ENCODE measurements at places on chromosomes 3 and 15.

GRCh38 chr3:37535526-37536432, 325.9 kb upstream of the CTDSPL start:
- no peak for DNase-seq

DNA sequence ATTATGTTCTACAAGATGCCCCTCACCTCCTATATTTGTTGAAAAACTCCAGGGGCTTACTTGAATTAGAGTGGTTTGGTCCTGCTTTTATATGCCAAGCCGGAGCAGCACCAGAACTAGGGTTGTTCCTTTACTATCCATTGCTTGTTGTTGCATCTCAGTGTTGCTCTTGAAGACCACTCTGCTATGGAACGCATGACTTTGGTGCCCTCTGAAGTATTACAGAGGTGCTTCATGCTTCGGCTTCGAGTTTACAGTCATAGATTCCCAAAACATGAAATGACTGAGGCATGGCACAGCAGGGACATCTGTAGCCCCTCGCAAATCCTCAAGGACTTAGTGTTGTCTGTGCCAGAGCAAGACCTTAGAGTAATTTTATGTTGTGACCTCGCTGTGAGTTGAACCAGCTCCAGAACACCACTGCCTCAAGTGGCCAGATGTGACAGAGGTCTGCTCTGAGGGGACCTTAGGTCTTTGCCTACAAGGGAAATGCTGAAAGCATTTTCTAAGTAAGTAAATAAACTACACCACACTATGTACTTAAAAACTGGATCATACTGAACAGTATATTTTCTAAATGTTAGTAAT, 67.2 kb upstream of the SIAH2 start:
- DNase-seq: no peak

- no peak for DNase-seq
Observed at GRCh38 chr15:100939791-100940190, 20.6 kb downstream of the LRRK1 start.

DNA sequence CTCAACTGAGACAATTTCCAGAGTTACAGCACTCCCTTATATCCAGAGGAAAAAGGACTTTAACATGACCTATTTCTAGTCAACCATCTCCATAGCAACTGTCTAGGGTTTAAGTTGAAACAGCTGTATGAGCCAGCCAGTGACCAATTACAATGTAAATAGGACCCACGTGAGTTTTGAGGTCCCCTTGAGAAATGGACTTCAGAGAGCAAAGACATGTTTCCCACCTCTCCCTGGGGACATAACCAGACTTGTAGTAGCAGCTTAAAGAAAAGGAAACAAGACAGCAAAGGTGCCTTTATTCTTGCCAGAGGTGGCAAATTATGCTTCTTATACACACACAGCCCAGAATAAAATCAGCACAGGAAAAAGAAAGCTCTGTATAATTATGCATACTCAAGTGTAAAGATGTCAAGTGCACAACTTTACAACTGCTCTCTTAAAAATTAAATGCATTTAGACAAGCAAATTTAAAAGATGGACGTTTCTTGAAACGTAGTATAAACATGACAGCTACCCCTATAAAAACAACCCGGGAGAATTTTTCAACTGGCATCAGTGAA, 40.2 kb downstream of the SUMF1 start:
- peak; percentile 60 for DNase-seq

- no peak for DNase-seq
Observed at GRCh38 chr3:152317956-152318355, 49.2 kb downstream of the MBNL1 start.

- DNase-seq: no peak
Observed at GRCh38 chr3:112633191-112633590, 7.8 kb downstream of the CCDC80 start.

DNA sequence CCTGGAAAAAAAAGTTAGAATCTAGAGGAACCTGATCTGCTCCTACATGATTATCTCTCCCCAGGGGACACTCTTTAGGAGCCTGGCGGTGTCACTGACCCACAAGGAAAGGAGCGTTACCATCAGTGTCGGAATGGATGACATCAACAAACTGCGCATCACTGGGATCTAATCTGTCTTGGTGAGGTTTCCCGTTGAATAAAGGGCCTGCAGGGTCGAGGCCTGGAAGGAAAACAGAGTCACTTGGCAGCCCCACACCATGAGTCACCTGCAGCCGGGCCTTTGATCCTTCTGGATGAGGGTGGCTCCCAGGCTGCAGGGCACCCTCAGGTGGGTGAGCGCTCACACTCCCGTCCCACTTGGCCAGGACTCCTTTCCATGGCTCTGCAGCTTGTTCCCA, 25.0 kb downstream of the LIPH start:
- no peak for DNase-seq

DNA sequence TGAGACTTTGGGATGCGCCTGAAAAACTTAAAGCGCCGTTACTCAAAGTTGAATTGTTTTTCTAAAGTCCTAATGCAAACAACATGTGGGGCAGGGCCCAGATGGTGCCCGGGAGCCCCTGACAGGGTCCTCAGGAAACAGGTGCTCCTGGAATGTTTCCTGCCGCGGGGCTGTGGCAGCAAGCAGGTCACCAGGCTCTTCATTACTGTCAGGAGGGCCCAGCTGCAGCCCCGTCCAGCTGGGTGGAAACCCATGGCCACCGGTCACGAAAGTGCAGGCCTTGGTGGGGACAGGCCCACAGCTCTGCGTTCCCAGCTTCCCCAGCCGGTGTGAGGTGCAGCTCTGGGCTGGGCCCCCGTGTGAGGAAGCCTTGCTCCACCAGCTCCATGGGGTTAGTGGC, 63.9 kb upstream of the GATA2 start:
- DNase-seq: no peak

DNA sequence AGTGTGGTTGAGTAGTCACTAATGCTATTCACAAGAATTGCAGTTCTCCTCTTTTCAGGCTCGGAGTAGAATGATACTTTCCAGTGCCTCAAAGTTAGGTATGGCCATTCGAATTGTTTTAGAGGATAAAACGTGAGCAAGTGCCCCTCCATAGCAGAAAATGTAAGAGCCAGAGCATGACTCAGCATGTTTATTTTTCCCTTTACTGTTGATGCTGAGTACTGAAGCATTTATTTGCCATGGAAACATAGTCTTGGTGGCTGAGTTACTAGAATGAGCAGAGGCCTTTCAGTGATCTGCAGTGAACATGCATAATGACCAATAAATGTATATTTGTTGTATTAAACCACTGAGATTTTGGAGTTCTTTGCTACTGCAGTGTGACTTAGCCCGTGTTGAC, 540.6 kb downstream of the NLGN1 start:
- DNase-seq: no peak

- DNase-seq: no peak
Observed at GRCh38 chr3:50494126-50494525, 9.3 kb downstream of the CACNA2D2 start.

DNA sequence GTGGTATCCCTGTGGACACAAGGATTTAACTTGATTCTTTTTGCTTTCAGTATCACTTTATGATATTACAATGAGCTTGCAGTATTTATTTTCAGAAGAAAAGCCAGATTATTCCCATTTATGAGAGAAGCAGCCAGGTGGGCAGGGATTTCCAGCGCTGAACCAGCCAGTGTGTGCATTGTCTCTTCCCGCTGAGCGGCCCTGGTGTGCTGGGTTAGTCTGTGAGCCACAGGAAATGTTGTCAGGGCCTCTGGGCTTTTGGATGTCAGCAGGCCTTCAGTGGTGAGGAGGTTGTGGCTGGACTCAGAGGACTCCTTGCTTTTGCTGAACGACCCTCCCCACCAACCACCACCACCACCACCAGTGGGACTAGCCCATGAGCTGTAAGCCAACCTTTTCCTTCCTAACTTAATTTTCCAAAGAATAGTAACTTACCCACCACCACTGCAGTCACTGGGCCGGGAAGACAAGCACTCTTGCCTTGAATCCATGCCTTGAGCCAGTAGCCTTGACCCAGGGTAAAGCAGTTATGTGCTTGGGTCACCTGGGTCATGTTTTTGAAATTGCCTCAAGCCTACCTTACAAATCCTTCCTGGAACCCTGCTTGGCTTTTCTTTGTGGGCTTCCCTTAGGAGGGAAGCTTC, 33.1 kb downstream of the FLNB start:
- no peak for DNase-seq

- no peak for DNase-seq
Observed at GRCh38 chr3:133783762-133784161, 21.9 kb upstream of the SRPRB start.

- DNase-seq: no peak
Observed at GRCh38 chr3:172516318-172517214, 6.7 kb downstream of the TNFSF10 start.

- DNase-seq: no peak
Observed at GRCh38 chr3:122085673-122086072, 30.5 kb downstream of the CD86 start.

DNA sequence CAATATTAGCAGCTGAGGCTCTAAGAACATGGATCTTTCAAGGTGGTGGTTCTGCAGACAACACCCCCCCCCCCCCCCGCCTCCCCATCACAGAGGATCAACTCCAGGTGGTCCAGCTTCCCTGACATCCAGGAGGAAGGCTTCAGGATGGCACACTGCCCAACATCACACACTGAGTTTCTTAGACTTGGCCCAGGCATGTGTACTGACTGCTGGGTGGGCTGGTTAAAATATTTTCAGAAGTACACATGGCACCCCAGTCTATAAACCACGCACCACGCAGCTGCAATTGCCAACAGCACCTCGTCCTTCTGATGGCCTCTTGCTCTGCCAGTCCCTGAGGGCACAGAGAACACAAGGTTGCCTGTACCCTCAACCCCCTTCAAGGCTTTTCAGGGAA, 22.1 kb downstream of the SRPRB start:
- DNase-seq: peak; percentile 7

DNA sequence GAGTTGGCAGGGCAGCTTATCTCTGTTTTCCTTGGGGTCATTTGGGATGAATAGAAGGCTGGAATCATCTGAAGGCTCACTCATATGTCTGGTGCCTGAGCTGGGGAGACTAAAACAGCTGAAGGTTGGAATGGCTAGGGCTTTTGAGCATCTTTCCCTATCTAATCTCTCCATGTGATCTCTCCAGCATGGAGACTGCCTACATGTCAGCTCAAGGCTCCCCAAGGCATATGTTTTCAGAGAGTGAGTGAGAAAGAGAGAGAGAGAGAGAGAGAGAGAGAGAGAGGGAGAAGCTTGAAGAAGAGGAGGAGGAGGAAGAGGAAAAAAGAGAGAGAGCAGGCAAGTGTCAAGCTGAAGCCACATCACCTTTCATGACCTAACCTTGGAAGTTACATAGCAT, 143.4 kb downstream of the EBLN2 start:
- DNase-seq: no peak

- DNase-seq: peak; percentile 66
Observed at GRCh38 chr3:174937478-174937877, 78.3 kb downstream of the NAALADL2 start.

DNA sequence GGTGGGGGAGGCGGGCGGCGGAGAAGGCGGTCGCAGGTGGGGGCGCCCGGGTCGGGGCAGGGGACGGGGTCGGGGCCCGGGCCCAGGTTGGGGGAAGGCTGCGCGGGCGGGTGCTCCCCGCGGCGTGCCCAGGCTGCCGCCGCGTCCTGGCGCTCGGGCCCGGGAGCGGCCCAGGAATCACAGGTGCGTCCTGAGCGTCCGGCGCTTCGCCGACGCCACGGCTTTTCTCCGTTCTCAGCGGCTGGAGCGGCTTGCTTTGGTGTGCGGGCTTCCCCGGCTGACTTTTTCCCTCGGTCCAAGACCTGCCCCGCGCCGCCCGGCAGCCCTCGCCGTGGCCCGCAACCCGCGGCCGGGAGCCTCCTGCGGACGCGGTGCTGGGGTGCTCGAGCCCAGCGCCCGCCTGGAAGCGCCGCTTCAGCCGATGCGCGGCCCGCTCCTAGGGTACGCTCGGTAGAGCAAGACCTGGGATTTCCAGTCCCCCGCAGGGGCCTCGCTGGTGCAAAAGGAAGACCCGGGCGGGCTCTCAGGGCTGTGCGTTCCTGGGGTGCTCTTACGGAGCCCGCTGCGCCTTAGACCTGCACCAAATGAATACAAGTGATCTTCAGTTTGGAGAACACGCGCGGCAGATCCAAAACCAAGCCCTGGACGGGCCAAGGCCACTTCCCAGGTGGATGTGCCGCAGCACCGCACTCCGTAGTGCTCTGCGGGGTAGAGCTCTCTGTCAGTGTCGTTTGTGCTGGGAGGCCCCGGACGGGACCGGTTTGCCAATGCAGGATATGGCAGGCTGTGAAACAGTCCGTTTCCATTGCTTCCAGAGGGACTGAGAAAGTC, 639 bp downstream of the NIPA1 start:
- peak; percentile 65 for DNase-seq
